SK-MEL-5 (cell line): ENCODE measurements at places on chromosomes 3 and 15.

DNA sequence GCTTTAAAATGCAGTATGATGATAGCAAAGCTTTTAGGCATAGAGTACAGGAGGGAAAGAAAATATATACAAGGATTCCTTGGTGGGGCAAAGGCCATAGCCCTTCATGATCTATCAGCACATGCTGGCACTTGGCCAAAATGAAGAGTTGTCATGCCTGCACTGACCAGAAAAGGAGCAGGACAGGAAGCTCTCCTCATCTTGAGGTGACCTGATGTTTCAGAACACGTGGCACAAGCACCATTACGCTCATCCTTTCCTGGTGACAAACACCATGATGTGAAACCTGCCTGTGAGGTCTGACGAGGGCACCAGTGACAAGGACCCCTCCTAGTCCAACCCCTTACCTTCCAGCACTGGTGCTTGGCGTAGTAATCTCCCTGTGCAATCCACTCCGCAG, 77.9 kb upstream of the DCLK3 start:
- no peak for DNase-seq

GRCh38 chr15:29289173-29289572, 19.6 kb upstream of the NSMCE3 start:
- DNase-seq = no peak

- no peak for DNase-seq
These were observed 111.5 kb upstream of the COL8A1 start for GRCh38 chr3:99526921-99527320.

DNA sequence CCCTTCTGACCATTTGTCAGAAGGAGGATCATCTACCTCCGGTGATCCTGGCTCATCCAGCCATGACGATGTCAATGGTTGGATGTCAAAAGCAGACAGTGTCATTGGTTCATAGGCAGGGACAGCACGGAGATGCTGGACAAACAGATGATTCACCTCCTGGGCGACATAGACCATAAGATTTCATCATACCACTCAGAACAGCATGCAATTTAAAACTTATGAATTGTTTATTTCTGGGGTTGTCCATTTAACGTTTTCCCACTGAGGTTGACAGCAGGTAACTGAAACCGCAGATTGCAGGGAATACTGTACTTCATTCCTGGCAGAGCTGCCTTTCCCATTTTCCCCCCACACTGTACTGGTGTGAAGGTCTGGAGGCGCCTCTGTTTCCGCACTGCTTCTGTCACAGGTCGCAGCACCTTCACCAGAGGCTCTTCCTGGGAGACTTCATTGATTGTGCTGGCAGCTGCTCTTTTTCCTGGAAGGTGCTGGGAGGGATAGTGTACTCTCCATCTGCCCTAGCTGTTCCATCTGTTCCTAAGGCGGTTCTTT, 32.5 kb upstream of the TMOD3 start:
- no peak for DNase-seq

DNA sequence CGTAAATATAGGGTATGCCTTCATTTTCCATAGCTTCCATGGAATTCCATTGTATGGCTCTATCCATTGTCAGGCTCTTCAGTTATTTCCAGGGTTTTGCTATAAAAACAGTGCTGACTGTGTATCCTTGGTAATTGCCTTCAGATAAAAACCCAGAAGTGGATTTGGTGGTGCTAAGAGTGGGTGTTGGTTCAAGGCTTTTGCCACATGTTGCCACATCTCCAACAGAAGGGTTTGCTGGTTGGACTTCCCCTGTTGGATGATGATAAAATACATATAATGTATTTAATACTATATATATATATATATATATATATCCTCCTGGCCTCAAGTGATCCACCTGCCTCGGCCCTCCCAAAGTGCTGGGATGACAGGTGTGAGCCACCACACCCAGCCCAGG, 97.8 kb downstream of the FLNB start:
- DNase-seq = no peak

DNA sequence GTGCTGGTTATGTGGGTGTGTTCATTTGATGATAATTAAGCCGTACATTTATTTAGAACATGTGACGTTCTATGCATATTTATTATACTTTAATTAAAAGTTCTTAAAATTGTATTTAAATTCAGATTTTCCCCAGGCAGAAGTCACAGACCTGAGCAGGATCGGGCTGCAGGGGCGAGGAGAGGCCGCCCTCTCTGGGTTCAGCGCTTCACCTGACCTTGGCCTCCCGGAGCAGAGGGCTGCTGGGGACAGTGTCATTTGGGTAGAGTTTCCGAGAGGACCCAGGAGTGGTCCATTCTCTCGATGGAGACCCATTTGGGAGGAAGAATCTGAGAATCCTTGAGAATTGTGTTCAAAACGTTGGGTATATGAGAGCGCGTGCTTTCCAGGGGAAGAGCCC, 12.0 kb upstream of the TOPBP1 start:
- DNase-seq = no peak

DNA sequence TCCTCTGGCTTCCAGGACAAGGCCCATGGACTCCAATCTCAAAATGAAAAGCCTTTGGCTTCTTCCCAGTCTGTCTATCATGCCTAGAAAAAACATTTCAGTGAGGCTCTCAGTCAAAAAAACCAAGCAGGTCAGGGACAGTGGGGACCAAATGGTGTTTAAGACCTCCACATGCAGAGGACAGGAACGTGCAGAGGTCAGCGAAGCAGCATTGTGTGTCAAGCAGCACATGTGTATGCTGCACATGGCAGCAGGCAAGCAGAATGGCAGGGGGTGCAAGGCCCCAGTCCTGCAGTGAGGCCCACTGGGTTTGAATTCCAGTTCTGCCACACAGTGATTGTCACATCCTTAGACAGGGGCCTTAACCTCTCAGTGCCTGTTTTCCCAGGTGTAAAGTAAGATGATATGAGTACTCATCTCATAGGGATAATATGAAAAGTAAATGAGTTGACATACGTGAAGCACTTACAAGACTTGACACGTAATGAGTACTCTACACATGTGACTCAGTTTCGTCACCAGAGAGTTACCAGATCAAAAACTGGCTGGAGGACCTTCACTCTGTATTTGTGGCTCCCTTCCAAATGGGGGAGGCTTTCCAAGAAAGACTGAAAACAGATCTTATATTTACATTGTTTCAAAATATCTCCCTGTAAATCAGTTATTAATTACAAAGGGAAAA, 11.2 kb downstream of the STIMATE start:
- no peak for DNase-seq

- DNase-seq = no peak
These were observed 20.3 kb downstream of the SETMAR start for GRCh38 chr3:4323246-4324027.

DNA sequence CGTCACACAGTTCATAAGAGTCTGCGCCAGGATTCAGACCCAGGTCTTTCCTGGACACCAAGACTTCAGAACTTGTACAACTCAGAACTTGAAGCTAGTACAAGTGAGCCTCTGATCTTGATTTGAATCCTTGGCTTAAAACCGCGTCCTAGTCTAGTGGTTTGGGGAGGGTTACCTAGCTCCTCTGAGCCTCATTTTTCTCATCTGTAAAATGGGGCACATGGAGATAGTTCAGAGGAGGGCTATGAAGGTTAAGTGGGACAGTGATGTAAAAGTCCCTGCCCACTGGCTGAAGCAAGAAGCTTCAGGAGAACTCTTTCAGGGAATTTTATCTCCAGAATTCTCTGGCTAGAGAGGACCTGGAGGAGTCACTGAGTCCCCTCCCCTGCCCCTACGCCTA, 48.7 kb upstream of the LCTL start:
- DNase-seq = no peak

GRCh38 chr3:167114619-167115018, 265.5 kb downstream of the ZBBX start:
- DNase-seq = no peak

DNA sequence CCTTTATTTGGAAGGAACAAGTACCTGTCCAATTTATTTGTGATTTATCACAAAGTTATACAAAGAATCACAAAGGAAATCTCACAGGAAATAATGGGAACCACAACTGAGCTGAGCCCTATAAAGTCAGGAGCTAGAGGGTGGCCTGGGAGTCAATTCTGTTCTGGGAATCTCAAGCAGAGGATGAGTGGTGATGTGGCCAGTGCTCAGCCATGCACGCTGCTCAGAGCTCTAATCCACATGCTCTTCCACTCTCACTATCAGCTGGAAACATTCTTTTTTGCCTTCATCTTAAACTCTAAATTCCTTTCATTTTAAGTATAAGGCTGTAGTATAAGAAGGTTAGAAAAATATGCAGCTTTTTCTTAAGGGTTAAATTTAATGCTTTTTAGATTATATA, 36.6 kb downstream of the UACA start:
- no peak for DNase-seq
